ENCODE measurements at places on chromosomes 1 and 21.

DNA sequence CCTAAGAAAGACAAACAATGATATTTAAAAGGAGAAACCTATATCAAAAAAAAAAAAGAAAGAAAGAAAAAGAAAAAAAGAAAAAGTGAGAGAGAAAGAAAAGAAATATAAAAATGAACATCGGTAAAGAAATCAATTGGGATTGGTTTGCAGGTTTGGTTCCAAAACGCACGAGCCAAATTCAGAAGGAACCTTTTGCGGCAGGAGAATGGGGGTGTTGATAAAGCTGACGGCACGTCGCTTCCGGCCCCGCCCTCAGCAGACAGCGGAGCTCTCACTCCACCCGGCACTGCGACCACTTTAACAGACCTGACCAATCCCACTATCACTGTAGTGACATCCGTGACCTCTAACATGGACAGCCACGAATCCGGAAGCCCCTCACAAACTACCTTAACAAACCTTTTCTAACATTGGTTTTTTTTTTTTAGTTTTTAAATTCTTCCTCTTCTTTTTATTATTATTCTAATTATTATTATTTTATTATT, 11.7 kb downstream of the LHX9 start:
- DNase-seq, result no peak

DNA sequence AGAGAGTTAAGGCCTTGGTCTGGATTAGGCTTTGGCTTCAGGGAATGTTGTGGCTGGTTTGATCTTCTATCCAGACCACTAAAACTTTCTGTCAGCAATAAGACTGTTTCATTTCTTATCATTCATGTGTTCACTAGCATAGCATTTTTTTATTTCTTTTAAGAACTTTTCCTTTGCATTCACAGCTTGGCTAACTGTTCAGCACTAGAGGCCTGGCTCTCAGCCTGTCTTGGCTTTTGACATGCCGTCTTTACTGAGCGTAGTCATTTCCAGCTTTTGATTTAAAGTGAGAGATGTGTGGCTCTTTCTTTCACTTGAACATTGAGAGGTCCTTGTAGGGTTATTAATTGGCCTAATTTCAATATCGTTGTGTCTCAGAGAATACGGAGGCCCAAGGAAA, 62.5 kb downstream of the RNF220 start:
- no peak for DNase-seq

- no peak for DNase-seq
These were observed 53.5 kb downstream of the CD34 start for GRCh38 chr1:207857447-207857846.

DNA sequence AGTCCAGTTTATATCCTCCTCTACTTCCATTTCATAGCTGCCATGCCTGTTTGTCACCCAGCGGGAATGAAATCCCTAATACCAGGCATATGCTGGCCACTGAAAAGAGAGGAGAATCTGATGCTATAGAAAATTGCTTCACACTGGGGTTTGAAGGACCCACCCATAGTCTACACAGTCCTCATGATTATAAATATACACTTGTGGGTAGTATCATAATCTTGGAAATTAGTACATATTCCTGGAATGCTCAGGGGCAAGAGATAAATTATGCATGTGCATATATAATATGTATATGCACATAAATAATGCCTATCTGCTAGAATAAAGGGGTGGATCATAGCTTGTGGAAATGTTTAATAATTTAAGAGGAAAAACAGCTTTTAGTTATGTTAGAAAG, 105.8 kb downstream of the PRRX1 start:
- no peak for DNase-seq

DNA sequence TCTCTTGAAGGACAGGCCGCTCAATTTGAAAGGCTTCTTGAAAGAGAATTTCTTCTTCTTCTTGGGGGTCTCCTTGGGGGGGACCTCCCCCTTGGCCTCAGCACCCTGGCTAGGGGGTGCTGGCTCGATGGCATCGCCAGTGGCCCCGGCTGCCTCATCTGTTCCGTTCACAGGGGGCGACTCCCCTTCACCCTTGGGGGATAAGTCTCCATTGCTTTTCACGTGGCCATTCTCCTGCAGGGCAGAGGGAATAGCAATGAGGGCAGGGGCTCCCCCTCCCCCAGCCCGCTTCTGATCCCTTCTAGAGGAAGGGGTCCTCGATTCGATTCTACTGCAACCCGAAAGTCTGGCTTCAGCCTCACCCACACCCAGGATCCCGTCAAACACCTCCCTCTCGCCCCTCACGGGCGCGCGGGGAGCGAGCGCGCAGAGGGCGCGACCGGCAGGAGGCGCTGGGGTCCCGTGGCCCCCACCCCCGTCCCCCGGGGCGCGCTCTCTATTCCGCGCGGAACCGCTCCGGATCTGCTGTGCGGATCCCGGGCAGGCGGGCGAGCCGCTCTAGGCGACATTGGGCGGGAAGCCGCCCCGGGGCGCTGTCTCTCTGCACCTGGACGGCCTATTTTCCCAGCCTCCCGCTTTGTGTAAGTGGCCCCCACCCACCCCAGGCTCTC, 1.0 kb downstream of the MARCKSL1 start:
- peak; percentile 62 for DNase-seq

DNA sequence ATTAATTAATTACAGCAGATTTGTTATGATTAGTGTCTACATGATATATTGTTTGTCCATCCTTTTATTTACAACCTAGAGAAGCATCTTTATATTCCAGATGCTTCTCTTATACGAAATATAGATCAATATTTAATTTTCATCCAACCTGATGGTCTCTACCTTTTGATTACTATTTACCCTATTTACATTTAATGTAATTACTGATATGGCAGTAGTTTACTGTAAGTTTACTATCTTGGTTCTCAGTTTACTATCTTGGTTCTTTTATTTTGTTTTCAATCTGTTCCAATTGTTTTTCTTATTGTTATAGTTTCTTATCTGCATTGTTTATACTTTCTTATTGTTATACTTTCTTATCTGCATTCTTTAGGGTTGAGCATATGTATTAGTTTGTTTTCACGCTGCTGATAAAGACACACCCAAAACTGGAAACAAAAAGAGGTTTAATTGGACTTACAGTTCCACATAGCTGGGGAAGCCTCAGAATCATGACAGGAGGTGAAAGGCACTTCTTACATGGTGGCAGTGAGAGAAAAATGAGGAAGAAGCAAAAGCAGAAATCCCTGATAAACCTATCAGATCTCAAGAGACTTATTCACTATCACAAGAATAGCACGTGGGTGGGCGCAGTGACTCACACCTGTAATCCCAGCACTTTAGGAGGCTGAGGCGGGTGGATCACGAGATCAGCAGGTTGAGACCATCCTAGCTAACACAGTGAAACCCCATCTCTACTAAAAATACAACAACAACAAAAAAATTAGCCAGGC, 28.9 kb downstream of the FAF1 start:
- DNase-seq, result peak; percentile 13

DNA sequence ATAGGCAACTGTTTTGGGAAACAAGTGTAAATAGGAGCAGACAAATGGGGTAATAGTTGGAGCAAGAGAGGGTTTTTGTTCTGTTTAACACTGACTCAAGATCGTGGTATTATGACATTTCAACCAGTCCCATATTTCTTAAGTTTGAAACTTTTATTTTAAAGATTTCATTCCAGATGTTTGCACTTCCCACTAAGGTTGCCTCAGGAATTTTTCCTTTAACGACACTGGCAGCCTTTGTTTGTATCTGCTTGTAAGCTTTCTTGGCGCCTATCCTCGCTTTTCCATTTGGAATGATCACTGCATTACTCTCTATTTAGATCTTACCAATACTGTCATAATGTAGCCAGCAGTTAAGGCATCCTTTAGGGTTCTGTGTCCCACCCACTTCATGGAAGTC, 67.7 kb downstream of the ALG6 start:
- no peak for DNase-seq

GRCh38 chr1:223712850-223713474, 623 bp downstream of the CAPN2 start:
- DNase-seq, result peak; percentile 30

- DNase-seq, result no peak
These were observed 180.9 kb downstream of the PRDM16 start for GRCh38 chr1:3249631-3250501.

DNA sequence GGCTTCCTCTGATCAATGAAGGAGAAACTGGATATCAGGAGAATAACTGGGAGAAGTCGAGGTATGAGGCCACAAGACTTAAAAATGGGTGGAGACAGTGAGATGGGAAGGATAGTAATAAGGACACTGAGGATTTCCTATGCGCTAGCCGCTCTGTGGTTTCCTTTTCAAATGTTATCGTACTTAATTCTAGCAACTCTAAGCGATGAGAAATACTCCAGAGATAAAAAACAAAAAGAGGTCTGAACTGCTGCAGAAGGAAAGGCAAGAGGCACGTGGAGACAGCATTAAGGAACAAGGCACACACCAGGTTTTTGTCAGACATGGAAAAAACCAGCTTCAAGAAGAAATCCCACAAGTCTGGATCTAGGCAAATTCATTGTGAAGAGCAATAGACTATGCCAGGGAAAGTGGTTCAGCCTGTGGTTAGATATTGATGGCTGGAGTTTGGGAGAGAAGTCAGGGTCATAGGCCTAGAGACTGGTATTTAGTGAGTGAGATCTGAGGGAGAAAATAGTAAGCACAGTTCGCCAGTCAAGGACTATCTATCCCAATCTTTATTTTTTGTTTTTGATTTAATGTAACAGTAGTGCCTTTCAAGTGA, 5.3 kb downstream of the CLCA2 start:
- DNase-seq, result no peak

- no peak for DNase-seq
These were observed 5.9 kb downstream of the MAP7D1 start for GRCh38 chr1:36161641-36162531.

- peak; percentile 60 for DNase-seq
These were observed 14.2 kb downstream of the CAPN2 start for GRCh38 chr1:223726380-223727001.

- no peak for DNase-seq
These were observed 1.8 kb upstream of the C1orf74 start for GRCh38 chr1:209786146-209786545.

DNA sequence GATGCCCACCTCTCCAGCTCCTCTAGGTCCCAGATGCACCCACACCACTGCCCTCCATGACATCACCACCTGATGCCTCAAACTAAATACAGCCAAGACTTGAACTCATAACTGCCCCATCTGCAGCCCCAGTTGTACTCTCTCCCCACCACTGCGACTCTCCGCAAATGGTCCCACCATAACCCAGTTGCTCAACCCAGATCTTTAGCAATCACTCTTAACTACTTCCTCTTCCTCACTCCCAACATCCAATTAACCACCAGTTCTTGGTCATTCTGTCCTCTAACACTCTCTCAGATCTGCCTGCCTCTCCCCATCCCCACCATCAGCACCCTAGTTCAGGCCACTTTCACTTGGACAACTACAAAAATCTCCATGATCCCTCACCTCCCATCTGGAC, 36.8 kb upstream of the PLA2G2C start:
- no peak for DNase-seq
